Central memory CD8-positive, alpha-beta T cell (primary cell): ENCODE measurements at places on chromosomes 13 and 19.

GRCh38 chr19:5451494-5451893 is 3.7 kb upstream of the ZNRF4 start:
- DNase-seq = no peak

- no peak for DNase-seq
Observed at GRCh38 chr13:26247011-26247410, 6.9 kb upstream of the CDK8 start.

- DNase-seq = no peak
Observed at GRCh38 chr13:98436233-98436910, 140.5 kb downstream of the STK24 start.

GRCh38 chr13:24625870-24626849 is 54.0 kb upstream of the ATP12A start:
- no peak for DNase-seq

DNA sequence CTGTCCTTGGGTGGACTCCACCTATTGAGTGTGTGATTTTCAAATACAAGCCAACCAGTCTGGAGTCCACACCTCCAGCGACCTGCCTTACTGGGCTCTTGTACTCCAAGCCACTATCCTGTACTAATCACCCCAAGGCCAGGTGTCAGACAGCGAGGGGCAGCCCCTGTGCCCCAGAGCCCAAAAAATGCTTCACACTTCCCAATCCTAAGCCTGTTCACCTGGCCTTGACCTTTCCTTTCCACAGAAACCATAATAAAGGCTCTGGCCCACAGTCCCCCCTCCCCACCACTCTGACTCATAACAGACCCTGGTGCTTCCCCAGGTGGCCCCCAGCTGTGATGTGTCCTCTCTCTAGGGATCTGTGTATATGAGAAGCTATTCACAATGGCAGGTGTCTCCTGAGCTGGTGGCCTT is 3.9 kb downstream of the CD209 start:
- DNase-seq = no peak

GRCh38 chr13:30037766-30038165 is 187.3 kb upstream of the UBL3 start:
- no peak for DNase-seq

GRCh38 chr19:40630571-40631160 is 29.5 kb downstream of the LTBP4 start:
- no peak for DNase-seq

GRCh38 chr19:50315773-50316448 is 13.3 kb downstream of the KCNC3 start:
- no peak for DNase-seq

DNA sequence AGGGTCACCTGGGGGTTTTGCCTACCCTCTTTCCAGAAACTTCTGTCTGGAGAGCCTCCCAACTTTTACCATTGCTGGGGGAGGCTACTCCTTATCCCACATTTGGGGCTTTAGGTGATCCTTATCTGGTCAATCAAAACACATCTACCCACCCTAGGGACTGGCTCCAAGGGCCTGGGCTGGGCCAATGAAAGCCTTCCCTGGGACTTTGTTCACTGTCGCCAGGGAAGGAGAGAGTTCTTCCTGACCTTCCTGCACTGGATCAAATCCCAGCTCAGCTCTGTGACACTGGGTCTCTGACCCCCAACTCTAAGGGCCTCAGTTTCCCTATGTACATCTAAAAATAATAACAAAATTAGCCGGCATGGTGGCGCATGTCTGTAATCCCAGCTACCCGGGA is 11.1 kb downstream of the DOCK6 start:
- no peak for DNase-seq

- DNase-seq = no peak
Observed at GRCh38 chr19:1466461-1467214, 12.4 kb downstream of the C19orf25 start.
